ENCODE measurements at places on chromosomes 13 and 19. TPM values are rescaled to one million over a fixed set of nuclear protein-coding genes. Genes with fewer than 3 reads are reported as not detected.

The OCEL1 gene
- total RNA-seq = 29.0 TPM

The C1QTNF9B gene
- total RNA-seq = not detected

The RNF113B gene
- total RNA-seq = not detected

The SCGB2B2 gene
- total RNA-seq = 0.77 TPM

The CABP5 gene
- total RNA-seq = not detected

The PIBF1 gene
- 17.1 TPM for total RNA-seq

The FTL gene
- total RNA-seq = 9,334 TPM

Measured in mesenteric fat pad (tissue), 1 donor.